ENCODE measurements at places on chromosomes 3 and 15.

- no peak for DNase-seq
Measured at GRCh38 chr3:177725165-177725564, 527.9 kb upstream of the TBL1XR1 start.

GRCh38 chr15:41494190-41494921, 682 bp downstream of the ITPKA start:
- no peak for DNase-seq

DNA sequence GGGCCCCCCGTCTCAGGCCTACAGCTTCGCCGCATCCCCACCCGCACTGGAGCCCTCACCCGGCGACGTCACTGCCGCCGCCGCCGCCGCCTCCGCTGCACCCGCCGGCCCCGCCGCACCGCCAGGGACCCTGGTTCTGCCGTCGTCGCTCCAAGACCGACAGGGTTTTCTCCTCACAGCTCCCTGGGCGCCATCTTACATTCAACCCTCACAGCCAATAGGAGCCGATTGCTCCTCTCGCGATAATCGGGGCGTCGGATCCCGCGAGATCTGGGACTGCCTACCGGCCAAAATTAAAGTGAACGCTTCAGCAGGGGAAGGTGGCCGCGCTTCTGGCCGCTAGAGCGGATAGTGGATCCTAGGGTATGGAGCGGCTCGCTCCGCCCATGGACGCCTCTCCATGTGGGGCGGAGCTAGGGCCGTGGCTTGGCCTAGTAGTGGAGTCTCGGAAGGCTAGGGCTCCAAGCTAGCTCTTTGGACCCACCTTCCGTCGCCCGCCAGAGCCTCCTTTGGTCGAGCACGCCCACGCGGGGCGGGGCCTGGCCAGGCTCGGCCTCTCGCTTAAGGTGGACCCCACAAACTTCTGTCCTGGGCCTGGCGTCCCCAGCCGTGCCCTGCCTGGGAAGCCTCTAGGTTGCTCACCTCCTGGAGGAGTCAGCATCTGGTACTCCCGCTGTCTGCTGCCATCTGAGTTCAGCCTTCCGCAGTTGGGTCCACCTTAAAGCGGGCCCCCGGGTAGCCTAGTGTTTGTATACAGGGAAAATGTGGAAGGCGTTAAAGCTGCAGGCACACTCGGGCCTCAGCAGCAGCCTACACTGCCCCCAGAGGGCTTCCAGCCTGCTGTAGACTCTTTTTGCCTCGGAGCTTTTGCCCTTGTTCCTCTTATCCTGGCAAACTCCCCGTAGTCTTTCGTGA, at the start of gene QRICH1:
TSS of gene QRICH1 (minus strand) at position 219 of the 915 bp plus-strand sequence. CDS start 17,054 bp downstream, outside the sequence.
- peak; percentile 87 for DNase-seq

DNA sequence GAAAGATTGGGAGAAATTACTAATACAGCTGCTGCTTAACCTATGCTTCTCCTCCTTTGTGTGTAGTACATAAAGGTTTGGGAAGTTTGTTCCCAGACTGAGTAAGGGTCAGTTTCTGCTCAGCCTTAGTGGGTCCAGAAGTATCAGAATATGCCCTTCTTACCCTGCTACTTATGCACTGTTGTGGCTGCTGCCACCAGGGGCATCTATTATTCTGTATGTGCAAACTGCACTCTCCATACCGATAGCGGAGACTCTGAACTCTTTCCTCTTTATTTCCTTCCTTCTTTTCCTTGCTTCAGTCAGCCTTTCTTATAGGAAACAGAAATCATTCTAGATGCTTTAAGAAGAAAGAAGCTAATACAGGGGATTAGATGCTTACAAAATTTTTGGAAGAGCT, 4.0 kb downstream of the NEDD4 start:
- DNase-seq = no peak

DNA sequence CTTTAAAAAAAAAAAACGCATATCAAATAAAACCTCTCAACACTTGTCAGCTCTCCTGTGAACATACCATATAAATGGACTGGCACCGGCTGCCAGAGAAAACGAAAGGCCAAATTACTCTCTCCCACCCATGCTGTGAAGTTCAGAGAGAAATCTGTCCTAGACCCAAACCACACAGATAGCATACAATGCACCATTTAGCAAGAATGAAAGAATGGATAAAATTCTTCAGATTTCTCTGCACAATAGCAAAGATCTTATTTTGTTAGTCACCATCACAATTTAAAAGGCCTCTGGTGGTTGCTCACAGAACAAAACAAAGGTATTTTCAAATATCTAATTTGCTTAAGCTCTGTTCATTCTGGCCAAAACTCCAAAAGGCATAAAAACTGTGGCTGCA, 93.9 kb upstream of the BHLHE40 start:
- no peak for DNase-seq

DNA sequence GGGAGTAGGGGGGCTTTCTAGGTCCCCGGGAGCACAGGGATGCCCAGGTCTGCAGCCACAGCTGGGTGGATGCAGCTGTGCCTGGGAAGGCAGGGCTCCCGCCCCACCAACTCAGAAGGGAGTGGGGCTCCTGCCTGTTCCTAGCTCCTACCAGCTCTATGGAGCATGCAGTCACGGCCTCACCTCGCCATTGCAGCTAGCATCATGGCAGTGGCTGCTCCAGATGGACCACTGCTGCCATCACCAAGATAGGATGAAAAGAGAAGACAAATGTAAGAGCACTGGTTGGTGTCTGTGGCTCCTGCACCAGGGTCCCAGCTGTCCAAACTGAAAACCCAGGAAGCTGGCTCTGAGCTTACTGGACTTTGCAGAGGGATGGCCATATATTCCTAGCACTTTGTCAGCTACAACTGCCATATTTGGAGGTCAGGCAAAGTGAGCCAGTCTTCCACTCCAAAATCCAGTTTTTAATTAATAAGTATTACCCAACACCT, 3.0 kb upstream of the LIMD1 start:
- no peak for DNase-seq

Data from NCI-H187 (cell line).